ENCODE measurements at places on chromosomes 2 and 18.

GRCh38 chr18:35186291-35187034, 54.4 kb upstream of the ZNF397 start:
- no peak for DNase-seq

- DNase-seq = no peak
These were observed 16.2 kb downstream of the REV1 start for GRCh38 chr2:99473518-99474083.

DNA sequence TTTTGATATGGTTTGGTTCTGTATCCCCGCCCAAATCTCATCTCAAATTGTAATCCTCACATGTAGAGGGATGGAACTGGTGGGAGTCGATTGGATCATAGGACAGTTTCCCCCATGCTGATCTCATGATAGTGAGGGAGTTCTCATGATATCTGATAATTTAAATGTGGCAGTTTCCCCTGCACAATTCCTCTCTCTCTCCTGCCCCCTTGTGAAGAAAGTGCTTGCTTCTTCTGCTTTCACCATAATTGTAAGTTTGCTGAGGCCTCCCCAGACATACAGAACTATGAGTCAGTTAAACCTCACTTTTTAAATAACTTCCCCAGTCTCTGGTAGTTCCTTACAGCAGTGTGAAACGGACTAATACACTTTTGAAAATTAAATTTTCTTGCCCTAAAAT, 12.3 kb upstream of the KCNJ3 start:
- DNase-seq = no peak

- no peak for DNase-seq
These were observed 42.9 kb upstream of the ASB1 start for GRCh38 chr2:238383743-238384380.

- DNase-seq = peak; percentile 49
These were observed 376 bp downstream of the NDUFA10 start for GRCh38 chr2:240024766-240025165.

- no peak for DNase-seq
These were observed 94.7 kb downstream of the MAP4K4 start for GRCh38 chr2:101792208-101792607.

DNA sequence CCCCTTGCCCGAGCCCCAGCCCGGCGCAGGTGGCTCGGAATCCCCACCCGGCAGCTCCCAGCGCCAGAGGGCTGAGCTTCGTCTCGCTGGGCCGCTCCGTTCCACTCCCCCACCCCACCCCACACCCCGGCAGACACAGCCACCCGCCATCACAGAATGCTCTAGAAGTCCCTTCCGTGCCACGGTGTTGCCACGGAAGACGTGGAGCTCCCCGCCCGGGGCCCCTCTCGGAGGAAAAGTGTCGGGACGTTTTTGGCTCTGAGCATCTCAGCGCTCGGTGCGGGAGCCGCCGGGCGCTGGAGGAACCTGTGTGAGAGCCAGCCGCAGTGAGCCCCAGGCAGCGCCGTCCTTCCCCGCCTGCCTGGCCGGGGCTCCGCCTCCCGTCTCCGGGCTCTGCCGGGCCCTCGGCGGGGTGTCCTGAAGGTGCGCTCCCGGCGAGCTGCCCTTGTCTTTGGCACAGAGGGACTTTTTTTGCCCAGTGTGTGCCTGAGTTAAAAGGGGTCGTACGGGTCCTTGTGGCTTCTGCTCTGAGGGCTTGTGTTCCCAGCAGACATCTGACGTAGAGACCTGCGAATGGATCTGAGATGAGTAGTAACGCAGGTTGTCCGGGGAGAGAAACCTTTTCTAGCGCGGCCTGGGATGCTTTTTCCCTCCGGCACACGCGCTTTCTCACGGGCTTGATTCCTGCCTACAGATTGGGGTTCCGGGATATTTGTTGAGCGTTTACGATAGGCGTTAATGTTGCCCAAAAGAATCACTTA, 1.8 kb downstream of the ZCCHC2 start:
- peak; percentile 79 for DNase-seq

DNA sequence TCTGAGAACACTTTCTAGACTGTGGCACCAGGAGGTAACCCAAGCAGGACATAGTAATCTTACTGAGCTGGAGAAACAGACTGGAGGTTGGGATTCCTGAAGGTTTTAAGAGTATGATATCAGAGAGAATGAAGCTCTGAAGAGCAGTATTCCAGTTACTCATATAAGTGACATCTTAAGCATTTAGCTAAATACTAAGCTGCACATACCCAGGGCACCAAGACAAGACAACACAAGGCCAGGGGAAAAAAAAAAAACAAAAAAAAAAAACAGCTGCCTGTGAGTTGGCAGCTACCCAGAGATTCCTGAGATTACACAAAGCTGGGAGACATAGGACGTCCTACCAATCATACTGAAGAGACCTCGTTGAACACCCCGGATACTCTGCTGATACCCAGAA, 175.8 kb downstream of the SRBD1 start:
- DNase-seq = peak; percentile 76

DNA sequence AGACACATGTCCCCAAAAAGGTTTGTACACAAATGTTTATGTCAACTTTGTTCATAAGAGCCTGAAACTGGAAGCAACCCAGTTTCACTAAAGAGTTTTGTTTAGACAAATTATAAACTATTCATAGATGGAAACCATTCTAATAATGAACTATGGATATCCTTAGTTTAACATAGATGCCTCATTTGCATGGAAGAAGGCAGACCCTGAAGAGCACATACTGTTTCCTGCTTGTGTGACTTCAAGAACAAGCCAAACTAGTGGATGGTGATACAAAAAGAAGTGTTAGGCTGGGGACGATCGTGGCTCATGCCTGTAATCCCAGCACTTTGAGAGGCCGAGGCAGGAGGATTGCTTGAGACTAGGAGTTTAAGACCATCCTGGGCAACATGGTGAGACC, 48.1 kb downstream of the ACOXL start:
- DNase-seq = no peak

DNA sequence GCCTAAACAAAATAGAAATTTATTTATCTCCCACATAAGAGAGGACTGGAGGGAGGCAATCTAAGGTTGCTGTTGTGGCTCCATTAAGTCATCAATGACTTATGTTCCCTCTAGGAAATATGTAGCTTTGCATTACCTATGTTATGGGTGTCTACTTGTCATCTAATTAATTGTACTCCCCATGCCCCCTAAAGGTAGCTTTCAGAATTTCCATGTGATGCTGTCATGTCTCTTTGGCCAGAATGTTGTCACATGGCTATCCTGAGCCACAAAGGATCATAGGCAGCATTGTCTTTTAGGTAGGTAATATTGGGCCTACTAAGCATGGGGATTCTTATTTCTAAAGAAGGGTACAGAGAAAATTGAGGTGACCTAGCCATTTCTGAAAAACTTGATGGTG, 935.6 kb upstream of the FANCL start:
- no peak for DNase-seq

DNA sequence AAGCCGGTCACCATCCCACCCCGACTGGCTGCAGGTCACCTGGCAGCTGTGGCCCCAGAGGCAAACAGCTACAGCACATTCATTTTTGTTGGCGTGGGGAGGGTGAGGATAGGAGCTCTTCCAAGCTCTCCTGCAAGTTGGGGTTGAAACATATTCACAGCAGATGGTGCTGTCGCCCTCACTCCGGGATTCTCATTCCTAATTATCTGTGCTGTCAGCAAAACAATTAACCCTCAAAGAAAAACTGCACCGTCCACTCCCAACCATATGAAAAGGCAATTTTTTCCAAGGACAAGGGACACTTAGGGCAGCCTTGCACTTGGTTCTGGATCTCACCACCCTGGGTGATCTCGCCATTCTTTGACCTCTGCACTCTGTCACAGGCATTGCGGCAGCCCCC, 68.6 kb downstream of the ZBTB7C start:
- no peak for DNase-seq

DNA sequence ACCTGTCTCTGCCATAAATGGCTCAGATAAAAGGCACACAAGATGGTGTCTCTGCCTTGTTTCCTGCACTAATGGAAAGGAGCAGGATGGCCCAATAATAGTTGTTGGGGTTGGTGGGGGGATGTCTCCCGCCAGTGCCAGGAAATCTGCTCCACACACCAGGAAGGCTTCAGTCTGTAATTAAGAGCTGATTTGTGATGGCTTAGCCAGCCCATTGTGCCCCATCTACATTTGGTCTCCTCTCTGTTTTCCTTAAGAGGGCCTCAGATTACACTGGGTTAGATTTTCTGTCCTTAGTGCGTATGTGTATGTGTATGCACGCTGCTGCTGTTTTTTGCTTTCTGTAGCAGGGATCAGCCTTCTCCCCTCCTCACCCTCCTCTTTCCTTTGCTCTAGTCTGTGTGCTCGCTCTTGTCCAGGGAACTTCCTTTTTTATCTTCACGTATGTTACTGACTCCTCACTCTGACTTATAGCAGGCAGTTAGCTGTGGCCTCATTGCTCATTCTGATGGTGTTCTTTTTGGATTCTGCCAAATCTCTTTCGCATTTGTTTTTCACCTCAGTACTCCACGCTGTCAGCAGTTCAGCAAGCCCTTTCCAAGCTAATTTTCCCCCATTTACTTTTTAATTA, 33.4 kb upstream of the MGAT5 start:
- no peak for DNase-seq

- peak; percentile 92 for DNase-seq
These were observed 55.3 kb upstream of the RMDN2 start for GRCh38 chr2:37869771-37870170.

GRCh38 chr2:151946899-151947812, 118.9 kb upstream of the ARL5A start:
- DNase-seq = peak; percentile 47

DNA sequence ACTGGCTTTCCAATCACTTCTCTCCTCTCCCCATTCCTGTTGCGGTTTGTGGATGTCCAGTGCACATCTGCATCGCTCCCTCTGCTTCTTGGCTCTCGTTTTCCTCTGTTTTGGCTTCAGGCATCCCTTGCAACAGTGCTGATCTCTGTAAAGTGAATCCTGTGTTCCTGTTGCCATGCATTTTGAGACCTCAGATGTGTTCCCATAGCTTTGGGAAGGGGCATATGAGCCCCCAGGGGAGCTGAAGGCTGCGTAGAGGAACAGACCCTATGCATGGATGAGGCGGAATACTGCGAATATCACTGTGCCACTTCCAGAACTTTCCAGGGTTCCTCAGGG, 168.4 kb upstream of the HAAO start:
- DNase-seq = peak; percentile 42

DNA sequence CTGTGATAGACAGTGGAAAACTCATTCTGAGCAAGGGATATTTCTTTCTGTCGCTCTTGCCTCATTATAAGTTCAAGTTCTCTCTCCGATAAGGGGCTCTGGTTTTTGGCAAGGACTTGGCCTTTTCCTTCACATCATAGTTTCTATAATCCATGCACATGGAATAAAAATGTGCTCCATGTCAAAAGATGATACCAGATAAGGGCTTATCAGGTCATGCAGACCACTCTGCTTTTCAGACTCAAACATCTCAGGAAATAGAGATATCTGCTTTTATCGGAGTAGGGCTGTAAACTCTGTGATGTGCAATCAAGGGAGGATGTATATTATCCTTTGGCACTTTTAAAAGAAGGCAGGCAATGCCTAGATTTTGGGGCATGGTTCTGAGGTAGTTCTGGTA, 45.0 kb upstream of the DARS1 start:
- no peak for DNase-seq

DNA sequence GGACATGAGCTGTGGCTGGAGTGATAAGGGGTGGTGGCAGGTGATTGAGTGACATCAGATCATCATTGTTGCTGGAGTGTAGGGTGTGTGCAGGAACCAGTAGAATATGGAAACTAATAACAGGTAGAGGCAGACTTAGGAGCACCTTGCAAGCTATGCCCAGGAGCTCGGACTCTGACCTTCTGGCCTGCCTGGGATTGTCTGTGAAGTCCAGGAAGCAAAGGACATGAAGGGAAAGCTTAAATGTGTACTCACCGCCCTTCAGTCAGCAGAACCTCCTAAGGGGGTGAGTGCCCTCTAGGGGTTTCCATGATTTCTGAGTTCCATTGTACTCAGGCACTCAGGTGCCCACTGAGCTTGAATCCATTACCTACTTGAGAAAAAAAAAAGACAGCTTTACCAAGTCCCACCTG, 104.2 kb downstream of the CRIM1 start:
- peak; percentile 47 for DNase-seq

DNA sequence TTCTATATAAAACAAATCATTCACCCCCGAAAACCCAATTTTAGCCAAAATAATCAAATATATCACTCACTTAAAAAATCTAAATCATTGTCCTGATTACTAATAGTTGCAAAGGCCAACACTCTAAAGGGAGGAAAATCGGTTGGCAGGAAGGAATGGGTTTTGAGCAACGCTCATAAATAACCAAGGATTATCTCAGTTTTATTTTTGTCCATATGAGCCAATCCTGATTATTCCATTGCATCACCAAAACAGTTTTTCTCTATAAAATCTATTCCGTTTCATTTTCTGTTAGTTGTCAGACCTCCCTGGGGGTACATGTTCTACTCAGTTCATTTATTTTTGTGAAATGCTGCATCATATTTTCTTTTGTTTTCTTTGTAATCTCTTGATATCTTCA, 174.1 kb downstream of the LRATD1 start:
- peak; percentile 10 for DNase-seq

DNA sequence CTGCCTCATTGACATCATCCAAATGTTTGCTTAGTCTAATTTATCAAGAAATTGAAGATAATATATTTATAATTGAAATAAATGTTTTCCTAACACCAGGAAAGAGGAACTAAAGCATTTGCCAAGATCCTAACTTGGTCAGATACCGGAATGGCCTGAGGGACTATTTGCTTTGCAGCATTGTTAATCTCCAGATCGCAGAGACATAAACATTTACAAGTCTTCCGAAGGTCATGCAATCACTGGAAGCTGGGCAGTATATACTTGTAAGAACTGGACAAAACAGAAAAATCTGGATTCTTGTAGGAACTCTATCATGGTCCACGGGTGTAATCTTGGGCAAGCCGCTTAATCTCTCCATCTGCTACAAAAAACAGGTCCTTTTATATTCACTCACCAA, 42.2 kb downstream of the CYBRD1 start:
- no peak for DNase-seq

GRCh38 chr18:48409591-48410094, 460 bp upstream of the ZBTB7C start:
- DNase-seq = peak; percentile 40

- DNase-seq = no peak
These were observed 94.4 kb downstream of the TTC32 start for GRCh38 chr2:19807346-19807745.

GRCh38 chr2:145682546-145683157, 1162.7 kb upstream of the ZEB2 start:
- DNase-seq = peak; percentile 33

DNA sequence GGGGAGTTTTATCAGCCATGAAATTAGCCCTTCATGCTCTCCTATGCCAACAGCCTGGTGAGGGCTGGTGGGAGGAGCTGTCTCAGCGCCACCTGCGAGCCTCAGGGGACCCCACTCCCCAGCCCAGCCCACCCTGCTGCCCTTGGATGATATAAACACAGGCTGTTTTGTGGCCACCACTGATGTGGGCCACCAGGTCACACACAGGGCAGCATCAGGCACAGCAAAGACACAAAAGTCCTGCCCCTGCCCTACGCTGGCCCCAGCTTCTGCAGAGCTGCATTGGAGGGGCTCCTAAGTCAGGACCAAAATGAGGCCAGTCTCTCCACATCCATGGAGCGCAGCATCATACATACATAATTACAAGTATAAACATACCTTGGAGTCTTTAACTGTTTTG, 110.6 kb upstream of the TEX51 start:
- no peak for DNase-seq

GRCh38 chr2:63680455-63680854, 91.7 kb downstream of the MDH1 start:
- no peak for DNase-seq

Measured in GM23248 (cell line).